ENCODE measurements at places on chromosomes 3 and 15.

DNA sequence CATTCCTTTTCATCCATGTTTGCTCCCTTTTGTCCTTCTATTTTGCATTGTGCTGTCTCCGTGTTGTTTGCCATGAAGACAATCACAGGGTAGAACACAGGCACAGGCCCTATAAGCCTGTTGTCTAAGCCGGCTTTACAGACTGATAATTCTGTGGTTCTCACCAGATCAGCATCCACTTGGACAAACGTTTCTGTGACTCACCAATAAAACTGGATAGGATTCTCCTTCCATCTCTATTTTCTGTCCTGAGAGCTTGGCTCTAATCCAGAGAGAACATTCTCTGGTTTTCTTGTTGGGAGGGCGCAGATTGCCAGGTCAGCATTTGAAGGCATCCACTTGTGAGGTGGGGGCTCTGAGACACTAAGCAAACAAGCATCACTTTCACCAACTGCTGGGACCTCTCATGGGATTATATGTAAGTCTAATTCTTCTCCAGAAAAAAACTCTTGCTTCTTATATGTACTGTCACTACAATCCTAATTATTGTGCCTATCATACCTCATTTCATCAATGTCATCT, 101.6 kb downstream of the ERC2 start:
- DNase-seq: no peak

- DNase-seq: no peak
Observed at GRCh38 chr15:80898040-80898439, 91.6 kb downstream of the MESD start.

- no peak for DNase-seq
Observed at GRCh38 chr3:55534876-55535275, 47.8 kb upstream of the WNT5A start.

DNA sequence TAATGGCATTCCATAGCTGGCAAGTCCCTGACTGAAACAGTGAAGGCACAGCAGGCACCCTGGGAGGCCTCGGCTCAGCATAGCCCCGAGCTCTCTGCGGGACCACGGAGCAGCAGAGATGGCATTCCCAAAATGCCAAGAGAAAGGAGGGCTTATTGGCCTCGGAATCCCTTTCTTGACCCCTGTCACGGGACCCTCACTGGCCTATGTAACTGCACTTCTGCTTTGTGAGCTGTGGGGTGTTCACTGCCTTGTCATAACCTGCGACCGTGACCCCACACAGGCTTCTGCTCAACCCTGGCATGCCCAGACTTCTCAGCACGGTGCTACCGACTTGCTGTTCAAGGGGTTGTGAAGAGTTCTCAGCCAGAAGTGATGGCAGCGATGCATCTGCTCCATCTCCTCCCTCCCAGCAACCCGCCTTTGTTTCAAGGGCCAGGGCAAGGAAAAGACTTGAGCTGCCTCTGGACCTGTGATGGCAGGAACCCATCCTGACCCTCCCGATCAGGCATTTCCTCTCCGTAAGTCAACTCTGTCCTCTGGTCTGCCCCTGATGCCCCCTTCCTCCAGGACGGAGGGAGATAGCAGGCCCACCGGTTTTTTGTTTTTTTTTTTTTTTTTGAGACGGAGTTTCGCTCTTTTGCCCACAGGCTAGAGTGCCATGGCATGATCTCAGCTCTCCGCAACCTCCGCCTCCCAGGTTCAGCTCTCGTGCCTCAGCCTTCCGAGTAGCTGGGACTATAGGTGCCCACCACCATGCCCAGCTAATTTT, 30.5 kb downstream of the EHD4 start:
- no peak for DNase-seq

DNA sequence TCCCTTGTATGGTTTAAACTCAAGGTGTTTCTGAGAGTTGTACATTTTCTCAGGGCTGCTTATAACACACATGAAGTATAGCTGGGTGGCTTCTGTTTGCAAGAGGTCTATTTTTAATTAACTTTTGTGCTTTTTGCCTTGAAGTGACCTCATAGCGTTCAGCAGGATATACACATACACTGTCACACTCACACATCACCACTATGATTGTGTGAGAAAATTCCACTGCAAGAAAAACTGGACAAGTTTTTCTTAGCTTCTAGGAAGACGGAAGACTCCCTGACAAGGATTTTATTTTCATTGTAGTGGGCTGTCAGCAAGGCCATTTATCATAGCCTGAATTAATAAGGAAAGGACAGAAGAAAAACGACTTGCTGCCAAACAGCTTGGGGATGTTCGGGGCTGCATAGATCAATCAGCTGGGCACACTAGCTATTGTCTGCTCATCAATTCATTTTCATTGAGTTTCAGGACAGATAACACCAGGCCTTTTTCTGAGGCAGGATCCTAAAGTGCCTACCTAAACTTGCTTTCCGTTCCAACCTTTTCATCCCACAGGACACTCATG, 192.8 kb upstream of the CRBN start:
- no peak for DNase-seq

GRCh38 chr3:73669260-73669659, 44.5 kb upstream of the PDZRN3 start:
- no peak for DNase-seq

- no peak for DNase-seq
Observed at GRCh38 chr15:71712182-71712581, 98.2 kb upstream of the NR2E3 start.

- DNase-seq: no peak
Observed at GRCh38 chr3:172201136-172201869, 161.9 kb downstream of the FNDC3B start.

DNA sequence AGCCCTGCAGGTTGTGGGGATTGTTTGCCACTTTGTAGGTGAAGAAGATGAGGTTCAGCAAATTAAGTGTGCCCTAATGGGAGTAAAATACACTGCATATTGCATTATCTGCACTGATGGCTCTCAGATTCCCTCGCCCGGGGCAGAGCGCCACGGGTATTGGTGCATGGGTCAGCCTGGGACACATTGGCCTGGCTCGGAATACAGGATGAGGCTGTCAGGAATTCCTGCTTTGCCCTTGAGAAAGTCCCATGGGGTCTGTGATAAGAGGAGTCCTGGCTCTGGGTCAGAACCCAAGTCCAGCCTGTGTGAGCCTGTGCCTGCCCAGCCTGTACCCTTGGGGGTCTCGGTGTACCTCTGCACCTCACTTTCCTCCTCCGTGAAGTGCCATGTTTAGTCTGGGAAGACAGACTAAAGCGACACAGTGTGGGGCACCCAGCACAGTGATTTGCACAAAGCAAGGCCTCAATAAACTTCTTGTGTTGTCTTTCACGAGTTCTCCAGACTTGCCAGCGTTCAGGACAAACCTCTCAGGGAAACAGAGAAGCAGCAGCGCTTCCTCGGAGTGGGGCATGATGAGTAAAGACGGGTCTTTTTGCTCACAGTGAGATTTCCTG, 107.6 kb downstream of the LRRK1 start:
- no peak for DNase-seq

- no peak for DNase-seq
Observed at GRCh38 chr15:46091860-46092450, 457.1 kb downstream of the SQOR start.

DNA sequence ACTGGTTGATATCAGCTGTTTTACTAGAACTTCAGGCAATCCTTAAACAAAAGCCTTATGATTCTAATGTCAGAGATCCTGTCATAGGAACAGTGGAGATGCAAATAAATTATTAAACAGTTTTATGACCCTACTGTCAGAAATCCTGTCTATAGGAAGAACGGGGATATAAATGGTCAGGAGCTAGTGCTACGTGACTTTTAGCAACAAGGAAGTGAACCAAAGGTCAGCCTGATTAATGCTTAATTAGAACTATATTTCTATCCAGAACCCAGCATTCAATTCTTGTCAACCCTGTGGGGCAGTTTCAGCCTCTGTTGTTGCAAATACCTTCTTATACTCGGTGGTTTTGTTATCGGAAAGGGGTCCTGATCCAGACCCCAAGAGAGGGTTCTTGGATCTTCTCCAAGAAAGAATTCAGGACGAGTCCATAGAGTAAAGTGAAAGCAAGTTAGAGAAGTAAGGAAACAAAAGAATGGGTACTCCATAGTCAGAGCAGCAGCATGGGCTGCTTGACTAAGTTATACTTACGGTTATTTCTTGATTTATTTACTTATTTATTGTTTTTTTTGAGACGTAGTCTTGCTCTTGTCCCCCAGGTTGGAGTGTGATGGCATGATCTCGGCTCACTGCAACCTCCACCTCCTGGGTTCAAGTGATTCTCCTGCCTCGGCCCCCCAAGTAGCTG, 59.9 kb upstream of the RNU6-1 start:
- DNase-seq: no peak

GRCh38 chr3:108085370-108085769, 5.5 kb downstream of the CD47 start:
- DNase-seq: no peak

- DNase-seq: no peak
Observed at GRCh38 chr15:58932710-58933280, 684 bp downstream of the SLTM start.
